Activated T-helper 1 cell treated with anti-CD3 and anti-CD28 coated beads, Interleukin-2, amount 50 U/mL, for 16 hours (primary cell): ENCODE measurements at places on chromosomes 7 and 10.

DNA sequence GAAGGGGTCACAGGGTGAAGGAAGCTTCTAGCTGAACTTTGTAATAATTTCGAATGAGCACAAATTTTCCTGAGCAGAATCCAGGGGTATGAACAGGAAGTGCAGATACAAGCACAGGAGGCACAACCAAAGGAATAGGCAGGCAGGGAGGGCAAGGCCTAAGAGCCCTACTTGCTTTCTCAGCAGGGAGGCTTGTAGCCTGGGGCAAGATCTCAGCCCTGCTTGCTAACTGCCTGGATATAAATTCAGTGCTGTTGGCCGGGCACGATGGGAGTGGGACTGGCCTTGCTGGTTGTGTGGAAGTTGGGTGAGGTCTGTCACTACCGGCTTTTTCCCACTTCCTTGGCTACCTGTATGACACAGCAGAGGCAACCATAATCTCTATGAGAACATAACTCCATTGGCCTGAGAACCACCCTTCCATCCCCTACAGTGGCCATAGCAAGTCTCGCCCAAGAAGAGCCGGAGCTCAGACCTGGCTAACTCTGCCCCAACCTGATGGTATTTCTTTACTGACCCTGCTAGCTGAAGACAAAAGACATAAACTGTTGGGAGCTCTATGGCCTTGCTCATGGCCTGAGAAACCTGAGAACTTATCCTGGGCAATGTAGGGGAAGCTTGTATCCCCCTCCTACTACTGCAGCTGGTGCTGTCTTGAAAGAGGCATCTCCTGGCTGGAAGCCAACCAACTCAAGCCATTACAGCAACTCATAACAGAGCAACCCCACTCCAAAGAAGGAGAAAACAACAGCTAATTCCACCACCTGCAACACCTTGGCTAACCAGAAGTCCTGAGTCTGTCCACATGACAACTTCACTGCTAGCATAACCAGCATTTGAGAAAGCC lies 27.6 kb downstream of the CLDN12 start:
- no peak for DNase-seq

- no peak for DNase-seq
Measured at GRCh38 chr10:60414877-60415585, 25.4 kb upstream of the ANK3 start.

DNA sequence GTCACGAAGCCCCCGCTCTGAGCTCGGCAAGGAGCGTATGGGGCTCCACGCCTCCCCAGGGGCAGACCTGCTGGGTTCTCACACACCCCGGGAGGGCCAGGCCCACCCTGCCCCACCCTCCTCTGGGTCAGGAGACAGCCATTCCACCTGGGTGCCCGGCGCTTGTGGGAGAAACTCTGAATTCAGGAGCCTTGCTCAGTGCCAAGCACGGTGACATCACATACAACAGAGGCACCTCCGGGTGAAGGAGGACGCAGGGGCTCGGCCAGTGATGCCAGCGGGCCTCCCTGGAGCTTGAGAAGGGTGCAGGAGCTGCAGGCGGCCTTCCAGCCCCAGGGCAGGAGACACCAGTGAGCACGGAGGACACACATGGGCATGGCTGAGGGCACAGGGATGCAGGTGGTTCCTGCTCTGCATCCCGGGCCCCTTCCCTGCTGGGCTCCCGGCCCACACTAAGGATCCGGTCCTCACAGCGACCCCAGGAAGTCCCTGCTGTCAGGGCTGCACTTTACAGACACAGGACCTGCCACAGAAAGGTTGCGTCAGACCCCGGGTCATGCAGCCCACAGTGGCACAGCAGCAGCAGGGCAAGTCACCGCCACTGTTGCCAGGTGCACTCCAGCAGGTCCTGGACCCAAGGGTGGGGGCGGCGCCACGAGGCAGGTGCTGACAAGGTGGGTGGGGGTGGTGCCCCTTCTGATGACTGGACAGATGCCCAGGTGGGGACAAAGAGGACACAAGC lies 108.0 kb downstream of the MAD1L1 start:
- no peak for DNase-seq

DNA sequence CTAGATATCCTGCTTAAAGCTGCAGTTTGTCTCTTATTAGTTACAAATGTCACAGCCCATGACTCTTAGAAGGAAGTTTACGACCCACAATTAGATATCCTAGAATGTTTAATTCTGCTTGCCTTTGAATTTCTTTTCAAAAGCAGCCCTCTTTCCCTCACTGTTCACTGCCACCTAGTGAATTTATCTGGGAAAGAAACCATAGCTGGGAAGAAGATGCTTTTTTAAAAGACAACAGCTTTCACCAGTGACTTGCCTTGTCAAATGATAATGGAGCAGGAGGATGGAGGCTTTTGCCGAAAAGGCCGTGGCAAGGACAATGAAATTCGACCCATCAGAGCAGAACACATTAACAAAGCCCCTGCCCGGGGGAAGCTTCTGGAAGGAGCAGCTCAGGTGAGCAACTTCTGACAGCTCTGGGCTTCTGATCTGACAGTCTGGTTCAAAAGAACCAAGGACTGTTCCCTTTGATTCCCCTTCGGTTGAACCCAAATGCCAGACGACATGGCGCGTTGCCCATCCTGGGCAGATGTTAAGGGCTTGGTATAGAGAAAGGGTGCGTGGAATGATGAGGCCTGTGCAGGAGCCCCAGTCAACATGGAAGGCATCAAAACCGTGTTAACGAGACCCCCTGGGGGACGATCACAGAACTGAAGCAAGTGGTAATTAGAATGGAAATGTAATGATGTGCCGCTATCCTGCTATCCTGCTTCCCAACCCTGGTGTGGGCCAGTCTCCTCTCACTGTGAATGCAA lies 236.8 kb downstream of the FRMD4A start:
- DNase-seq: no peak

GRCh38 chr7:20350996-20351692 lies 20.4 kb downstream of the ITGB8 start:
- no peak for DNase-seq

DNA sequence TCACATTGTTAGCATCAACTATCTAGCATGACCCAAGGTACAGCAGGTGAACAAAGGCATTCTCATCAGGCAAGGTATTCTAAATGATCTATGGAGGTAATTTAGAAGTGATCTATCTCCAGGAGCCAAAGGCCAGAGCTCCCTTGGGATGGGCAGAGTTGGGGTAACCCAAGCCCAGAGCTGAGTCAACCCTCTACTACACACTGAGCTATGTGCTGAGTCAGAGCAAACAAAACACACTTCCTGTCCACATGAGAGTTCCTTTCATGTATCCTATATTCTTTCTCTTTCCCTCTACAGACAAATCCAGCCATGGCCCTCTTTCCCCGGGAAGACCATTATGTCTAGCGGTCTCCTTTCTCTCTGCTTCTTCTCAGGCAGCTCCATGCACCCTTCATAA lies 68.2 kb upstream of the AGK start:
- DNase-seq: no peak

DNA sequence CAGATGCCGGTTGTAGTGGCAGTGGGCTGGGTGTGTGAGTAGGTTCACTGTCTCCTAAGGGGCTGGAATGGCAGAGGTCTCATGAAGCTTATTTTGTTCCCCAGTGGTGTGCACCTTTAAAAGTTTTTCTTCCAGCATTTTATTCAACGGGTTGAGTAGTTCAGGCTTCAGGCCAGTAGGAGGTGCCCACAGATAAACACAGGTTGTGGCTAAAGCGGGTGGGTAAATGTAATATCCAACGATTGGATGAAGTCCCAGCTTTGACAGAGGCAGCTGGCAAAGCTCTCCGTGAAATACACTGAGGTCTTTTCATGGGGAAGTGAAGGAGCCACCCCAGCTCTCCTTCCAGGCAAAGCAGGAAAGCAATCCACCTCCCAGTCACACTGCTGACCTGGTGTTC lies 339.8 kb upstream of the LRRTM3 start:
- DNase-seq: no peak

GRCh38 chr10:123093489-123093888 lies 42.3 kb upstream of the HMX3 start:
- no peak for DNase-seq

DNA sequence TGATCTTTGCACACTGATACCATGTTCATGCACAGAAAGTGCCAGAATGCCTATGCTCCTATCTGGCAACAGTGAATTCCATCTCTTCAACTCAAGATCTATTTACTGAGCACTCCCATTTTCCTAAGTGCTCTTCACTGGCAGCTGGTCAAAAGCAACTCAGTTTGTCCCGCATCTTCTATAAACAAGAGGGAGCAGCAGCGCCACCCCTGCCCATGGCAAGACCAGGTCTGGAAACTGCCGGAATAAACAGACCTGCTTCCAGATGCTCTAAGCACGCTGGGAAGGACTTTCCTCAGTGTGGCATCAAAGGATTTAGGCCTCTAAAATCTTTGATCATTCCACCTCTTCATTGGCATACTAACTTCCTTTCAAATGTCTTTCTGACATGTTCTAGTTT lies 104.4 kb upstream of the MACROH2A2 start:
- no peak for DNase-seq

- DNase-seq: no peak
Measured at GRCh38 chr10:48880016-48880705, 59.5 kb downstream of the LRRC18 start.

GRCh38 chr7:135678612-135679575 lies 16.6 kb downstream of the STMP1 start:
- DNase-seq: no peak

DNA sequence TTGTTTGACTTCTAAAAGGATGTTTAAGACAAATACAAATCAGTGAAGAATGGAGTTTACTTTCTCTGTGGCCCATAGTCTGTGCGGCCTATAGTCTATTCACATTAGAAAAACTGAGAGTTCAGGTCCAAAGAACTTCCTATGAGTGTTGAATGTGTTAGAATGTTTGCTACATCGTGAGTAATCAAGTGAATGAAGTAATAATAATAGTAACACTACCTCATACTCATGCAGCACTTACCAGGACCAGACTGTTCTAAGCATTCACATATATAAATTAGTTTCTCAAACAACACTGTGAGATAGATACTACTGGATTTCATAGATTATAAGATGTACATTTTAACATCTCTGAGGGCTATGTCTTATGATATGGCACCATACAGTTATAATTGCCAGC lies 70.4 kb downstream of the RALA start:
- DNase-seq: no peak

- DNase-seq: peak; percentile 13
Measured at GRCh38 chr7:21355406-21355874, 72.4 kb upstream of the SP4 start.

GRCh38 chr7:112876877-112877276 lies 86.7 kb upstream of the TMEM168 start:
- no peak for DNase-seq

DNA sequence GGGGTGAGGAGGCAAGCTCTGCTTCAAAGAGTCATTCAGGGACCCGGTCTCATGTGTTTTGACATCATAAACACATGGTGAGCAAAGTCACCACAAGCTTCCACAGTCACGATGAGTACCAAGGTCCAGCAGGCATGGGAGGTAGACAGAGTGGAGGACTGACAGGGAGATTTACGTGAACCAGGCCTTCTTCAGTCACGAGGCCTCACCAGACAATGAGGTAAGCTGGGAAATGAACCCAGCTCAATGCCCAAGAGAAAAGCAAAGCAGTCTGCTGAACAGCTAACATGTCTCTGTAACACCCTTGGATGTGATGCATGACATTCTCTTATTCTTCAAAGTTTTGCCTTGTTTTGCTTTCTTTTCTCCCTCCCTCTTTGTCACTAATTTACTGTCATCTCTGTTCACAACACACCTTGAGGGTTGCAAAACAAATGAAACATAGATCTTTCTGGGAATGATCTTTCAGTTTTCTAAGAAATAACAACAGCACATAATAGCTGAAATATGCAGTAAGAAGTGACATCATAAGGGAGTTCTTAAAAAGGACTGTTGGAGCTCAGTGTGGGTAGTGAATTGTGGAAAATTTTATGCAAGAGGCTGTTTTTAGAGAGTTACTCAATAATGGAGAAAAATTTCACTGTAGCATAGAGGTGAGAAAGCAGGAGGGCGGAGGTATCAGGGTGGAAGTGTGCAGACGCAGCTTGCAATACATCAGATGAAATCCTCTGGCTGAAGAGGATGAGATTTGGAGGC lies 9.0 kb downstream of the PPP1R17 start:
- no peak for DNase-seq

- DNase-seq: no peak
Measured at GRCh38 chr10:75098902-75099673, 12.4 kb upstream of the SAMD8 start.

DNA sequence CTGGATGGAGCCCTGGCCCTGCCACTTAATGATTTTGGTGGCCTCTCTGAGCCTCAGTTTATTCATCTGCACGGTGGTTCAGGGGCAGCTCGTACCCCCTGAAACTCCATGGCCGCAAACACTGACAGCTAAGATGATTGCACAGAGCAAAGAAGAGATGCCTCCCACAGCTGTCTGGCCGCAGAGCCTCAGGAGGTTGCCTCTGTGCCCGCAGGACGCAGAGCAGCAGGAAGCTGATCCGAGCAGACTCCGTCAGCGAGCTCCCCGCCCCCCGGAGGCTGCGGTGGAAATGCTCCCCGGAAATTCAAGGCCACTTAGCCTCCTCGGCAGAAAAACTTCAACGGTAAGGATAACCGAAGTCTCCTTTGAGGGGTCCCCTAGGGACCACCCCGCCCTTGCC lies 30.2 kb upstream of the C10orf53 start:
- no peak for DNase-seq

- DNase-seq: no peak
Measured at GRCh38 chr10:29512425-29512974, 122.3 kb downstream of the SVIL start.

GRCh38 chr10:131668903-131669302 lies 231.9 kb upstream of the PPP2R2D start:
- DNase-seq: no peak

GRCh38 chr7:101608772-101609713 lies 20.1 kb downstream of the MYL10 start:
- no peak for DNase-seq

- no peak for DNase-seq
Measured at GRCh38 chr7:94223375-94224084, 171.2 kb upstream of the COL1A2 start.

DNA sequence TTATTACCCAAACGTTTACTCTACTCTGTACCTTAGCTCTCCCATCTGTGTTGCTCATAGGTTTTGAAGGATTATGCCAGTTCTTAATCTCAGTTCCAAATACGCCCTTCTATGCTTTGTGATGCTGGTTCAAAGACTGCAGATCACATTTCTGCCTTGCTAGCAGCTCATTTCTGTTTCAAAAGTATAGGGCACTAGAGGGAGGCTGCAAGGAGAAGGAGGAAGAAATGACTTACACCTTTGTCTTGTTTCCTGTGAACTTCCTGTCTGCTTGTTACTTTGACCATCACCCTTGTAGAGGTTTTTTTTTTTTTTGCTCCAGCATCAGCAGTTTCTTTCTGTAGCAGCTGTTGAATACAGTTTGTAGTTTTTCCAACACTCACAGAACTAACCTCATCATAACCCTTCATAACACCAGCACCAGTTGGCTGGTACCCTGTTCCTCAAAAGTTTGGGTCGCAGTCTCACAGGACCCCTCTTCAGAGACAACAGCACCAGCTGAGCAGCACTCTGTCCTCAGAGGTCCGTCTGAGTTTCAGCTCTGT lies 16.5 kb downstream of the SLK start:
- DNase-seq: no peak
